NCI-H526 (cell line): ENCODE measurements at places on chromosomes 13 and 19.

DNA sequence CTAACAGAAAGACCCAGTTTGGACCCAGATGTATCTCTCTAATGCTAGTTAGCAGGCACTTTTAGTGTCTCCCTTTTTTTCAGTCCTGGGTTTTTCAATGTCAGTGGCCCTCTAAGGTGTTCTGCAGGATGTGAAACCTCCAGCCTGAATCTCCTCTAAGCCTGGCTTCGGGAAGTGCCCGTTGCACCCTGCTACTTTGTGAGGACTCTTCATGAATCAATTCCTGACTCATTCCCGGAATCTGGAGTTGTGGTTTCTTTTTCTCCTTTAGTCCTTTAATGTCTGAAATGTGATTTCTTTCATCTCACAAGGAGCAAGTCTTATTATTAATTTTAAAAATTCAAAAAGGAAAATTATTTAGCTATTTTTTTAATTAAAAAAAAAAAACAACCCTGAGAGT lies 116.0 kb downstream of the ZNF536 start:
- no peak for DNase-seq

DNA sequence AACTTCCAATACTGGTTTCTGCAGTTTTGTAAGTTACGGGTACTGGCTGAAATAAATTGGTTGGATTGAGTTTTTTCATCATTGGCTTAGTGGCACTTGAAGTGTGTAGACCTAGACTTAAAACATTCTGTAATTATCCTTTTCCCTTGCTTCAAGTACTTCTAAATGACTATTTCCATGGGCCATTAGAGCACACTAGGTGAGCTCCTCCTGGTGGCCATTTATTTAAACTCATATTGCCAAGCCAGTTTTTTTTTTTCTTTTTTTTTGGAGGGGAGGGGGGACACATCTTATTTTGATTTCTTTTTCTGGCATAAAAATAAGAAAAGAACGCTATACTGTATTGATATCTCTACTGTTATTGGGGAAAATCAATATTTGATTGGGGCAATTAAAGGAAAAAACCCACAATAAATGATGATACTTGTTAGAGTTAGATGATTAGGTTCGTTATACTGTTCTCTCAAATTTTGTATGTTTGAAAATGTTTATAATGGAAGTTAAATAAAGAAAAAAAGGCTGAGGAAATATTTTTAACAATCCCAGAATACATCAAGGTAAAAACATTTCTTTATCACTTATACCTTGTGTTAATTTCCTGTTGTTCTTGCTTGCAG lies 82.9 kb downstream of the PDS5B start:
- DNase-seq: peak; percentile 17

DNA sequence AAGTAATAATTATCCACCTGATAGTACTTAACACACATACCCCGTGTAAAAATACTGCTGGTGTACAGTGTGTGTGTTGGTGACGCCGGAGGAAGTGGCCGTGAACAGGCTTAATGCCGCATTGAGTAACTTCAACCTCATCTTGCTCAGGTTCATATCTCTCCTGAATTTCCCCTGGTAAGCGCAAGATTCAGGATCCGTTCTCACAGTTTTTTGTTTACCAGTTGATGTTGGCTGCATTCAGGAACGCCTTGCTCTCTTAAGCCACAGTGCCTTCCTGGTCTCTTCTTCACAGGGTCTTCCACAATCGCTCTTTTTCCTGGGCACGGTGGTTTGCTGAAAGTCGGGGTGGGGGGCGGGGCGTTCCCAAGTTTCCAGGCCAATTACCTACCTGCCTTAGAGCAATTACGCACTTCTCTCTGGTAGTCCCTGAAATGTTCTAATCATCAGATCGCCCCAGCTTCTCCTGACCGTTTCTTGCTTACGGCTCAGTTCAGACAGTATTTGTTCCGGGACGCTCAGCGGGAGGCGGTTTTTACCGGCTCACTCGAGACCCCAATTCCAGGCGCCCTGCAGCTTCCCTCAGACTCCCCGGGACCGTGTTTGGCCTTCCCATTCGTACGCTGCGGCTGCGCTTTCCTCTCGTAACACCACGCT lies 706 bp upstream of the DNAJC3 start:
- DNase-seq: peak; percentile 79

DNA sequence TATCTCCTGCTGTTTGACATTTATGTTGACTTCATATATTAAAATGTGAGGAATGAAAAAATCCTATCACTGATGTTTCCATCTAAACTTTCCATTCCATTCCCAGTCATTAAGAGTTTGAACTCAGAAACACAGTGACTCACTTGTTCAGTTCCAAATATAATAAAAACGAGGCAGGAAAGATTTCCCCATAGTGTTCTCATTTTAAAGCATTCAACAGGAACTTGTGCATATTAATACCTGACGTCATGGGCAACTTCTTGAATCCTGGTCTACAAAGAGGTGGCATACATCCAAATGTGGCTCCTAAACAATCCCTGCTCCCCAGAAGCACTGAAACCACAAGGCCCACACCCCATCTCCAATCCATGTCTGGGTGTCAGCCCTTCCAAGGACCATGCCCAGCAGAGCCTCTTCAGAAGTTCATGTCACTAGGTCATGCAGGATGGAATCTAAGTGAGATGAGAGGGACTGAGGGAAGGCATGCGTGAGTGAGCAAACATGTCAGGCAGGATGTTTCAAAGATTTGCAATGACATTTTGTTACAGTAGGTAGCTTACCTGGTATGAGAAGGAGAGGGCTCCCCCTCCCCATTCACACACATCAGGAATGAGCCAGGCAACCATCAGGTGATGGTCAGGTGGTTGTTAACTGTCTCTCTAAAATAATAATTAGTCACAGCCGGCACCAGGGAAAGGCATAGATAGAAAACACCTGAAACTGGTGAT lies 9.4 kb upstream of the ERVV-2 start:
- DNase-seq: no peak

GRCh38 chr13:98325724-98326123 lies 148.7 kb upstream of the RNF113B start:
- peak; percentile 90 for DNase-seq

- peak; percentile 77 for DNase-seq
Observed at GRCh38 chr13:21478881-21479808, 20.0 kb upstream of the ZDHHC20 start.

GRCh38 chr13:48629277-48629676 lies 24.5 kb upstream of the CYSLTR2 start:
- DNase-seq: no peak

GRCh38 chr19:12628040-12629022 lies 17.6 kb downstream of the ZNF791 start:
- no peak for DNase-seq

DNA sequence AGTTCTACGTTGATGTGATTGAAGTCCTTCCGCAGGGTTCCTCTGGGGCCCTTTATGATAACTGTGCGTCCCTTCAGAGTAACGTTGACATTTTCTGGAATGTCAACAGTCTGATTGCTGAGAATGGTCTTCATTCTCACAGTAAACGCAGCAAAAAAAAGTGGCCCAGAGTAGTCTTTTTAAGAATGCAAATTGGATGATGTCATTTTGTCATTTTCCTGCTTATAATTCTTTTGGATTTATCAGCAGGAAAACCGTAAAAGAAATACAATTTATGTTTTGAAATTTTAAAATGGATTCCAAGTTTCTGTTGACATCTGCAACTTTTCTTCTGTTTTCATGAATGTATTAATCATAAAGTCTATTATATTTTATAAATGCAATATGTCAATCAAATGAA lies 14.8 kb downstream of the URI1 start:
- DNase-seq: no peak

DNA sequence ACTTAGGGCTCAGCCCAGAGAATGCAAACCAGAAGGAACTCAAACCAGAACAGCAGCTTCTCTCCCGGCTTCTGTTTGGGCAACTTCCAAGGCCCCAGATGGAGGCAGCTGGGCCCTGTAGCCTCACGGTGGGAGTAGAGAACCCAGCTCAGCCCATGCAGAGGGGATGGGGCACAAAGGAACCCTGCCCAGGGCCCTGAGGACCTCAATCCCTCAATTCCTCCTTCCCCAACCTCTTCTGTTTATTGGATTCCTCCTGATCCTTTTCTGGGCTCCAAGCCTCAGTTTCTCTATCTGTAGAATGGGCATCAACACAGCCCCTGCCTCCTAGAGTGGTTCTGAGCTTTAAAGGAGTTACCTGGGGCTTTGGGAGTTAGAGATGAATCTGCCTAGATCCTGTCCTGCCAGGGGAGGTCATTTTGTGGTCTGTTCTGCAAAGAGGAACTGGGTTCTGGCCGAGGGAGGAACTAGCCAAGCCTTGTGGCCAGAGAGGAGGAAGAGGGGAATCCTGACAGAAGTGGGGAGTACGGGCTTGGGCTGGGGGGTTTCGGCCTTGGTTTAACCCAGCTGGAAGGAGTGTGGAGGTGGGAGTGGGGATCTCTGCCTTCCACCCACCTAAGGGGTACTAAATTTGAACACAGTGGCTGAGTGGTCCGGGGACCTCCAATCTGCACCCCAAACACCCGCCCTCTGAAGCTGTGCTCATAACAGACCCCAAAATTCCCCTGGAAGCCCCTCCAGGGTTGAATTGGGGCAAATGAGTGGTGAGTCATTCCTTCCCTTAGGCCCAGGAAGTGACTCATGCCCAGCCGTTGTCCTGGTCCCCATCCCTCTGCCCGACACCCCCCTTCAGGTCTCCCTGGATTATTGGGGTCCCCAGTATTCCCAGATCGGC lies 2.7 kb downstream of the ADGRE5 start:
- no peak for DNase-seq

DNA sequence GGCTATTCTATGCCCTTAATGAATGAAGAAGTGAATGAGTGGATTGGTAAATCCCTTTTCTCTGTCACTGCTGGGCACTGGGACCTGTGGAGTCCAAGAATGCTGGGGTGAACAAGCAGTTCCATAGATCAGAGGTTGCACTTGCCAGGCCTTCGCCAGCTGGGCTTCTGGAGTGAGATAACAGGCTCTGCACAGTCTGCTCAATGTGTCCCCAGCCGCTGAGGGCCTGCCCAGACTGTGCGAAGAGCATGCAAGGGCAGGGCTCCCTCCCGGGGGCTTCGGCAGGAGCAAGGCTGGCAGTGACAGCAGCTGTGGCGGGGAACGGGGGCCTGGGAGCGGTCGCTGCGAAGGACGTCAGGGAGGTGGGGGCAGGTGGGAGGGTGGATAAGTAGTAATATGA lies 51.3 kb downstream of the ZNF536 start:
- no peak for DNase-seq

DNA sequence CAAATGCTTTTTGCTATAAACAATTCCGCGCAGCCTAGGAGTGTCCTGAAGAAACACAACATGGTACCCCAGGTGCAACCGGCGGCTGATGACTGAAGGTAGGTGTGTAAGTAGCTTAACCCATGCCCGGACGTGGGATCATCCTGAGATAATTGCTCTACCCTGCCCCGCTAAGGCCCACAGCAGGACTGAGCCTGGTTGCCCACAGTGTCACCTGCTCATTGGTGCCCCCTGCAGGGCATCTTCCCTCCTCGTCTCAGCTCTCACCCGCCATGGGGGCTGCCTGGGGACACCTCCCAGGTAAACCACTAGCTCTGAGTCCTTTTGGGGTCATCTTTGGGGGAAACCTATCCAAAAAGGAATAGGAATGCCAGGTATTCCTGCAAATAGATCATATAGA lies 22.3 kb downstream of the TMEM161A start:
- DNase-seq: peak; percentile 16

- no peak for DNase-seq
Observed at GRCh38 chr19:35666251-35666913, at the start of gene UPK1A. TSS of gene UPK1A (plus strand) at chr19:35666517. CDS start at chr19:35666813, 296 bp downstream.

DNA sequence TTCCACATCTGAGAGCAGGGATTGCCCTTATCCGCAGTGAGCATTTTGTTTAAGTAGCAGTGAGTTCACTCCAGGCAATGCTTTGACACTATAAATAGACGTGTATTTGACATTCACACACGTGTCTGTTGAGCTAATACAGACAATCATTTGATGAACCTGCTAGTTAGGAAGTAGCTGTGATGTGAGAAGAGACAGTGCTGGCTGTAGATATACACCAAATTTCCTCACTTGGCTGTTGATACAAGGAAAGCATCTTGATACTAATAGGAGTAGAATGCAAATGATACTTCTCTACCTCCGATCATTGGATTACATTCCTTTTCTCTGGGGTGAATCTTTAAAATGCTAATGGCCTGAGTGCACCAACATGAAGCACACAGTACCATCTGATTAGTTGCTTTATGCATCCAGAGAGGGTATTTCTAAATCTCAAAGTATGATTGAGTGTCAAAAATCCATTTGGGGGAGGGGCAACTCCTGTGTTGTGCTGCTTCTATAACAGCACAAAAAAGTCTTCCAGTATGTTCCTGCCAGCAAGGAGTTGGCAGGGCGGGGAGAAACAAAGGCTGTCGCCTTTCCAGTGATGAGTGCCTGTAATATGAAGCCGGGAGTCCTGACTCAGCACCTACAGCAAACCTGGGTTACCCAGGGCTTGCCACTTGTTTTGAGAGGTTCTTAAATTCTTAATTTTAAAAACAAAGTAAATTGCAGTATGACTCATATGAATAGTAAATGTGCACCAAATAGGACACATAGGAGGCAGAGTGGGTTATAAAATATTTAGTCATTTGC lies 7.0 kb downstream of the CUL4A start:
- peak; percentile 35 for DNase-seq

GRCh38 chr13:65310663-65311328 lies 1919.3 kb downstream of the PCDH9 start:
- DNase-seq: no peak

- DNase-seq: no peak
Observed at GRCh38 chr13:108305655-108306054, 36.1 kb downstream of the TNFSF13B start.

- DNase-seq: no peak
Observed at GRCh38 chr19:1811472-1811894, 593 bp downstream of the ATP8B3 start.

DNA sequence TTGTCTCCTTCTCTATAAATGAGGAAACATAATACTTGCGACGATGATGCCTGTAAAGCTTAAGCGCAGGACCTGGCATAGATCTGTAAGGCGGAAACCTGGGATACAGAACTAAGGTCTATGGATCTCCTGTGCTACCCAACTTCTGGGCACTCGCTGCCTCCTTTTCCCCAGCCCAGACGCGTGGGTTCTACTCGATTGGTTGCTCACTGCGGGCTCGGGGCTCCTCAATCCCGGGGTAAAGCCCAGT lies 615 bp upstream of the PSMC4 start:
- no peak for DNase-seq

DNA sequence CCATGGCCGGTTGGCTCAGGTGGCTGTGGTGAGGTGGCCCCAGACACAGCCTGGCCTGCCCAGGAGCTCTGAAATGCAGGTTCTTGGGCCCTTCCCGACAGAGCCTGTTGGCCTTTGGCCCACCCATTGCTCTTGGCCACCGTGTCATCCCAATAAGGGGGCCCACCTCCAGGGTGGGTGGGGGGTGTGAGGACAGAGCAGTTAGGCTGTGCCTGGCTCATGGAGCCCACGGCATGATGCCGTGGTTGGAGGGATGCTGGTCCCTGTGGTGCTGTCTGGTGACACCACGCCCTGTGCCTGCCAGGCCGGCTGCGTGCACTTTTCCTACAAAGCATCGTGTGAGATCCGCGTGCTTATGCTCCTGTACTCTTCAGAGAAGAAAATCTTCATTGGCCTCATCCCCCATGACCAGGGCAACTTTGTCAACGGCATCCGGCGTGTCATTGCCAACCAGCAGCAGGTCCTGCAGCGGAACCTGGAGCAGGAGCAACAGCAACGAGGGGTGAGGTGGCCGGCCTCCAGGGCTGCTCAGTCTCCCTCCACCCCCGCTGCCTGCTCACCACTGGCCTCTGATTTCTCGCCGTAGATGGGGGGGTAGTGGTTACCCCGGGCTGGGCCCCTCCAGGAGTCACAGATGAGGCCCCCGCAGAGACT lies 7.6 kb downstream of the PNKP start:
- DNase-seq: no peak
